Natural killer cell treated with Interleukin-12 subunit alpha and Interleukin-12 subunit beta and Interleukin-15 and Interleukin-18, amount 100 ng/mL, for 72 hours (primary cell): ENCODE measurements at places on chromosomes 7 and 10.

GRCh38 chr7:101824440-101824839, 7.0 kb downstream of the CUX1 start:
- DNase-seq, result no peak

DNA sequence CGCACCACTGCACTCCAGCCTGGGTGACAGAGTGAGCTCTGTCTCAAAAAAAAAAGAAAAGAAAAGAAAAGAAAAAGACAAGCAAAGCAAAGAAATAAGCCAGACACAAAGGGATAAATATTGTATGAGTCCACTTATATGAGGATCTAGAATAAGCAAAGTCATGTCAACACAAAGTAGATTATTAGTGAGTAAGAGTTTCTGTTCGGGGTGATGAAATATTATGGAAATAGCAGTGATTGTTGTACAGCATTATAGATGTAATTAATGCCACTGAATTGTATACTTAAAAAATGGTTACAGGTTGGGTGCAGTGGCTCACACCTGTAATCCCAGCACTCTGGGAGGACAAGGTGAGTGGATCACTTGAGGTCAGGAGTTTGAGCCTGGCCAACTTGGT, 83.2 kb downstream of the HIP1 start:
- DNase-seq, result no peak

DNA sequence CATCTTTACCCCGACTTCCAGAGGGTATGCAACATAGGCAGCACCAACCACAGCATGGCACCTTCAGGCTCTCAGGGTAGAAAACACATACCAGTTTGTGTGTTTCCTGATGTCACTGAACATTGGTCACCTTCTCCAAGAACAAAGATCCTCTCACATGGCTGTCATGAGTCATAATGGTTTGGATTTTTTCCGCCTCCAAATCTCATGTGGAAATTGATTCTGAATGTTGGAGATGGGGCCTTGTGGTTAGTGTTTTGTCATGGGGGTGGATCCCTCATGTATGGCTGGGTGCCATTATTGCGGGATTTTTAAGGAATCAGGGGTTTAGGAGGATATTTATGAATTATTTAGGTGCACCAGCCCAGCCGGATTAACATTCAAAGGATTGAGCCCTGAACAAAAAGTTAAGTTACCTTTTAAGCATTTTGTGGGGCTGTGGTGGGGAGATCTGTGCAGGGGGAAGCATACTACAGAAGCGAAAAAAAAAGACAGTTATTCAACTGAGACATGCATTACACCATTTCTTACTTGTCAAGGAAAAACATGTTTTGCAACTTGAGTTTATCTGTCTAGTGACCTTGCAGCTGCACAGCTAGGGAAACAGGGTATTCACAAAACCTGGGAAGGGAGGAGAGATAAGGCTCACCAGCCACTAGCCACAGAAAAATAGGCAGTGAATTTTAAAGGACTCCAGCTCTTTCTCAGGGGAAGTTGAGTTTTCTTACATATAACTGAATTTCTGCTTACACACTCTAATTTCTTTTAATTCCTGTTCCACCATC, 774.1 kb upstream of the AUTS2 start:
- no peak for DNase-seq

DNA sequence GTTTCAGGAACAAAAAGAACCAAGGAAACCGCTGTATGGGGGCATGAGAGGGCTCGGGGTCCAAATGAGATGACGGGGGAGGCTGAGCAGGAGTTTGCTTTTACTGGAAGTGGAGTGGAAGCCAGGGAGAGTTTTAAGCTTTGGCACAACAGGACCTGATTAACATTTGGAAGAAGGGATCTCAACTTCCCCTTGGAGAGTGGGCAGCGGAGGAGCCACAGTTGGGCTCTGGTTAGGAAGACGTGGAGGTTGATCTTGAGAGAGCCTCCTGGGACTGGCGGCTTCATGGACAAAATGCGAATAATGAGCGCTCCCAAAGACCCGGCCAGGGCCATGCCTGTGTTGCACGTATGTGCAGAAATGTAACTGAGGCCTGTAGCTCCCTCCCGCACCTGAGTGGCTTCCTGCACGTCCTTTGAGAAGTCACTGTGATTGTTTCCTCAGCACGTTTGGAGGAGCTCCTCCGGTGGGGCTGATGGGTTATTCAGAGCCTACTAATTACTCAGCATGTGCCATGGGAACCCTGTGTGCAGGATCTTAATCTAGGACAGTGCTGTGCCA, 595.3 kb upstream of the MGMT start:
- no peak for DNase-seq

DNA sequence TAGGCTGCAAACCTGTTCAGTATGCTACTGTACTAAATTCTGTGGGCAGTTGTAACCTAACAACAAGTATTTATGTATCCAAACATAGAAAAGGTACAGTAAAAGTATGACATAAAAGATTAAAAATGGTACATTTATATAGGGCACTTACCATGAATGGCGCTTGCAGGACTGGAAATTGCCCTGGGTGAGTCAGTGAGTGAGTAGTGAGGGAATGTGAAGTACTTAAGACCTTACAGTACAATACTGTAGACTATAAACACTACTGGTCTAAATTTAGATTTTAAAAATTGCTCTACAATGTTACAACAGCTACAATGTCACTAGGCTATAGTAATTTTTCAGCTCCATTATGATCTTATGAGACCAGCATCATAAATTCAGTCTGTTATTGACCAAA, 146.0 kb upstream of the GNAI1 start:
- DNase-seq, result no peak

DNA sequence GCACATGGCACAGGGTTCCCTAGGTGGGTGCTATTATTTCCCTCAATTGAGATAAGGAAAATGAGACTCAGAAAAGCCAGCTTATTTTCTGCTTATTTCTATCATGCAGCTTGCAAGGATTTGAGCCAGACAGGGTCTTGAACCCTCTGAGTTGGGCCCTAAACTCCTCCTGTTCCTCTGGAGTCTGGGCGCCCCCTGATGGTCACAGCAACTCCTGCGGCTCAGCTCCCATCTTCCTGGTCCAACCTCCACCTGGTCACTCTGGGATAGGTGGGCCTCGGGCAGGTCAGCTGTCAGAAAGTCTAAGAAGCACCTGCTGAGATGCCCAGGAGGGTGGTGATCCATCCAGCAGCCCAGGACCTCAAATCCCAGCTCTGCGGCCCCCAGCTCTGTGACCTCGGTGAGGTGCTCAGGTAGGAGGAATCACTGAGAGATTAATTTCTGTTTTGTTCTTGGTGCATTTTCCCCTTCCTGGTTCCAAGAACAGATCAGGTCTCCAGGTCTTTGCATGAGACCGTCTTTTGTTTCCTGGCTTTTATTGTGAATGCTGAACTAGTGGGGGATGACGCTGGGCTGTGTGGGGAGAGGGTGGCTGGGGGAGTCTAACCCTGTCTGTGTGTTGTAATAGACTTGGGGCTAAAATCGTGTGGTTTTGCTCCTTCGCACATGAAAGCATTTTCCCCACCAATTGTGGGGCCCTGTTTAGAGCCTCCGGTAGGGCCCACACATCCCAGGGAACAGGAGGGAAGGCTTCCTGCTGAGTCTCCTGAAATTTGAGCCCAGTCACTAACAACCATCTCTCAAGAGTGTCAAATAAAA, 32.8 kb downstream of the TMEM130 start:
- no peak for DNase-seq

DNA sequence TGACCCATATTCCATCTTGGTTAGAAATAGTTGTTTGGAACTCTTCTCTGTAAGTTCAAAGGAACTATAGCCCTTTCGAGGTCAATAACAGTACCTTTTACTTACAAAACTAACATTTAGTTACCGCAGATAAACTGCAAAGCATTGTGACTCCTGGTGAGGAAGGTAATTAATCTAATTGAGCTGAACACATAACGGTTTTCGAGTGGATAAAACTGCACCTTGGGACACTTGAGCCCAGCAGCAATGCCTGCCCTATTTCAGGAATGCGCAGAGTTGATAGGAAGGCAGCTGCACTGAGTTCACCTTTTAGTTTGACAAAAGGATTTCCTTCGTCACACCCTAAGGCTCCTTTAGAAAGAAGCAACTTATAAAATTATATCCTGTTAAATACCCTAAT, 75.4 kb downstream of the JAZF1 start:
- DNase-seq, result no peak

DNA sequence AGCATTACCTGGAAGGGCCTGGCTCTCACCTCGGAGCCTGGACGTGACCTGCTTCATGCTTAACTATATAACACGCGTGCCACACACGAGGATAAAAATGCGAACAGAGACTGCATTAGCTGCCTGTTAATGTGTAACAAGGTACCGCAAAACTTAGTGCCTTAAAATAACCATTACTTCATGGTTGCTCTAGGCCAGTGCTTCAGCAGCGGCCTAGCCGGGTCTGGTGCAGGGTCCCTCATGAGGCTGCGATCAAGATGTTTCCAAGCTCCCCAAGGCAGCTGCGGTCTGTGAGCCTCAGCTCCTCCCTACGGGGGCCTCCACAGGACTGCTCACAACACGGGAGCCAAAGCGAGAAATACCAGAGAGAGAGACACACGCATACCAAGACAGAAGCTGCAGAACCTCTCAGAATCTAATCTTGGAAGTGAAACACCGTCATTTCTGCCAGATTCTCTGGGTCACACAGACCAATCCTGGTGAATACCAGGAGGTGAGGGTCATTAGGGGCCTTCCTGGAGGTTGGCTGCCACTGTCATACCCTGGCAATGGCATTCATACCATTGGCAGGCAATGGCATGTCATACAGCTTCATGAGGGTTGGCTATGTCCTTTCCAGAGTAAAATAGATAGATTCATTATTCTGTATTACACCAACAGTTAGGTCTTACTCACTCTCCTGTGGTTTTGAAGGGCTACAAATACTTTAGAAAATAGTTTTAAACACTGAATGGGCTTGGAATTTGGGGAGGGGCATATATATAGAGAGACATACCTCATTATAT, 94.5 kb downstream of the HIPK2 start:
- no peak for DNase-seq

DNA sequence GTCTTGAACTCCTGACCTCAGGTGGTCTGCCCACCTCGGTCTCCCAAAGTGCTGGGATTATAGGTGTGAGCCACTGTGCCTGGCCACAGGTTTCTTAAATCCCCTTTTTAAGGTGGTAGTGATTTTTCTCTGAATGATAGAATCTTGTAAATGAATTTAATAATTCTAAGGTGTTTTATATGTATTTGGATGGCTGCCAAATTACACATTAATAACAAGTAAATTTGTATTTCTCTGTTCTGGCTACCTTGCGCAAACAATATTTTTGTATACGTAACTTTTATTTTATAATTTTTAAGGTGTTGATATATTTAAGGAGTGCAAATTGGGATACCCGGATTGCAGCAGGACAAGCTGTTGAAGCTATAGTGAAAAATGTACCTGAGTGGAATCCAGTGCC, 16.1 kb downstream of the BTAF1 start:
- DNase-seq, result no peak

GRCh38 chr7:16734148-16734726, 19.3 kb upstream of the TSPAN13 start:
- no peak for DNase-seq
